ENCODE measurements at places on chromosomes 6 and 20. TPM values are rescaled to one million over a fixed set of nuclear protein-coding genes. Genes with fewer than 3 reads are reported as not detected.

RAMACL gene
- total RNA-seq, result 6.6 TPM

ADTRP gene
- 0.47 TPM for total RNA-seq

FOXA2 gene
- total RNA-seq, result not detected

ENPP4 gene
- total RNA-seq, result 4.9 TPM

TFEB gene
- total RNA-seq, result 5.7 TPM

TPBG gene
- 9.4 TPM for total RNA-seq

CLPSL2 gene
- not detected for total RNA-seq

AGER gene
- total RNA-seq, result 0.85 TPM

TRIM31 gene
- total RNA-seq, result not detected

MCHR2 gene
- total RNA-seq, result not detected

CENPQ gene
- total RNA-seq, result 5.1 TPM

SYNGAP1 gene
- 2.5 TPM for total RNA-seq

- no peak for DNase-seq
These were observed 26.6 kb upstream of the PCMTD2 start for GRCh38 chr20:64228751-64229506.

DNA sequence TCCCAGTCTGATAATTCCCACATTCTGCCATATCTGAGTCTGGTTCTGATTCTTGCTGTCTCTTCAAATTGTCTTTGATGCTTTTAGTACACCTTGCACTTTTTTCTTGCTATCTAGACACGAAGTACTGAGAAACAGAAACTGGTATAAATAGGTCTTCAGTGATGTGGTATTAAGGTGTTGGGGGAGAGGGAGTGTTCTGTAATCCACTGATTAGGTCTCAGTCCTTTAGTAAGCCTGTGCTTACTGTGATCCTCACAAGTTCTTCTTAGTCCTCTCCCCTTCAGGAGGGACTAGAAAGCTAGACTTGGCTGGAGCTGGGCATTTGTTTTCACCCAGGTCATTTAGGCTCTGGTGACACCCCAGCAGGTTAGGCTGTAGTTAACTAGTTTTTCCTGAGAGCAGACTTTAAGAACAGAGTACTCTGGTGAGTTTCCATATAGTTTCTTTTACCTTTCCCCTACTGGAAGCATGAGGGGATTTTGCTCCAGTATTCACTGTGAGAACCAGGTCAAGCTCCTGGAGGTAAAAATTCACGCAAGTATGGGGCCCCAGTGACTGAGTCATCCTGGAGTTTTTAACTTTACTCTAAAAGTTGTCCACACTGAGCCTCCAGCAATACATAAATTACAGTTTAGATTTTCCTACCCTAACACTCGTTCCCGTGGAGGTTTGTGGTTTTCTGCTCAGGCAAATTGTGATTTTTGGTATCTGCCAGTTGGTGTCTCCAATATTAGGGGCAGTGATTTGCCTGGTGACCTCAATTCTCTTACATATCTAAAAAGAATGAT lies 154.6 kb downstream of the CDKAL1 start:
- no peak for DNase-seq

DNA sequence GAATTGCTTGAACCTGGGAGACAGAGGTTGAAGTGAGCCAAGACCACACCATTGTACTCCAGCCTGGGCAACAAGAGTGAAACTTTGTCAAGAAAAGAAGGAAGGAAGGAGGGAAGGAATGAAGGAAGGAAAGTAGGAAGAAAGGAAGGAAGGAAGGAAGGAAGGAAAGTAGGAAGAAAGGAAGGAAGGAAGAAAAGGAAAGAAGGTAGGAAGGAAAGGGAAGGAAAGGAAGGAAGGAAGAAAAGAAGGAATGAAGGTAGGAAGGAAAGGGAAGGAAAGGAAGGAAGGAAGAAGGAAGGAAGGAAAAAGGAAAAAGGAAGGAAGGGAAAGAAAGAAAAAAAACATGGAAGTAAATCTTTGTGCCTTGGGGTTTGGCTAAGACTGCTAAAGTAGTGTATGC lies 11.7 kb downstream of the ULBP1 start:
- DNase-seq, result no peak

GRCh38 chr6:17354700-17355403 lies 38.5 kb upstream of the CAP2 start:
- no peak for DNase-seq

DNA sequence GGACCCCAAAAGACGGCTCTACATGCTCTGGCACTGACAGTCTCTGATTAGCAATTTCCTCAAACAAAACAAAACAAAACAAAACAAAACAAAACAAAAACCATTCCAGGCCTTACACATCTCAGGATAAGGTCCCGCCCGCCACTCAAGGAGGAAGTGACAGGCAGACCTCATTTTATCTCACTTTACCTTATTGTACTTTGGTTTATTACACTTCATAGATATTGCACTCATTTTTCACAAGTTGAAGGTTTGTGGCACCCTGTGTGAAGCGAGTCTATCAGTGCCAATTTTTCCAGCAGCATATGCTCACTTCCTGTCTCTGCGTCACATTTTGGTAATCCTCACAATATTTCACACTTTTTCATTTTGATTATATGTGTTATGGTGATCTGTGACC lies 15.2 kb downstream of the ZBP1 start:
- DNase-seq, result no peak

GRCh38 chr6:113695516-113695915 lies 161.6 kb upstream of the MARCKS start:
- no peak for DNase-seq

GRCh38 chr20:10219452-10219791 lies 792 bp downstream of the SNAP25 start:
- peak; percentile 84 for DNase-seq

DNA sequence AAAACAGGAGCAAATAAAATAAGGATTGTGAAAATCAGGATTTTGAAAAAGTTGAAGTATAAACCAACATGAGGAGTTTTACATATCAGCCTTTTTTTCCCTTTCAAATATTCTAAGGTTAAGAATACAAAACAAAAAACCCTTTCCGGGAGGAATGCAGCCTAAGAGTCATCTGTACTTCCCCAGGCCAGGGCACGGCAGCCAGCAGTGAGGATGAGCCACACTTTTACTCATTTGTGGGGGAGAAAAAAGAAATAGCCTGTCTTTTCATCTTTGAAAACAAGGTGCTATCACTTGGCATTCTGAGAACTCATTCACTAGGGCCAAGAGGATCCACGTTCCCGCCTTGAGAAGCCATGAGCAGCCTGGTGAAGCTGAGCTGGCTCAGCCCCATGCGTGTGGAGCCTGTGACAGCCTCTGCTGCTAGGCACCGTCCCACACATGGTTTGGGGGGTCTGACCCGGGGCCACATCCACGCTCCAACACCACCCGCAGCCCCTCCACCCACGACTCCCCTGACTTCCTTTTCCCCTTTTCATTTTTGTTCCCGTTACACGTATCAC lies 11.2 kb downstream of the SLC22A1 start:
- DNase-seq, result no peak

DNA sequence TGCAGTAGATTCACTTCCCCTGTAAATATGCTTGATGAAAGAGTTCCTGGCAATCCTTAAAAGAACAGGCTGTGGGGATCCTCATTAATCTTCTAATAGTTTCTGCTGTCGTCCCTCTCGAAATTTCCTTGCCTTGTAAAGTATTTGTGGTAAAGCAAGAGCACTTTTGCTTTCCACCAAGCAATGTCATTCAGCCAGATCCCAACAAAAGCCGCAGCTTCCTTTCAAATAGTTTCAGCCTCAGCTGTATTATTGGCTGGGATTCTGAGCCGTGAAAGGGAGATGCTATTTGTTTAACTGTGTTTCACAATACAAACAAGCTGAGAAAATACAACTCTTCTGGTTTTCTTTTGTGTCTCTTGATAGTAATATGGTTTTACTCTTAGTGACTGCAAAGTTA lies 48.9 kb upstream of the EPHA7 start:
- no peak for DNase-seq

DNA sequence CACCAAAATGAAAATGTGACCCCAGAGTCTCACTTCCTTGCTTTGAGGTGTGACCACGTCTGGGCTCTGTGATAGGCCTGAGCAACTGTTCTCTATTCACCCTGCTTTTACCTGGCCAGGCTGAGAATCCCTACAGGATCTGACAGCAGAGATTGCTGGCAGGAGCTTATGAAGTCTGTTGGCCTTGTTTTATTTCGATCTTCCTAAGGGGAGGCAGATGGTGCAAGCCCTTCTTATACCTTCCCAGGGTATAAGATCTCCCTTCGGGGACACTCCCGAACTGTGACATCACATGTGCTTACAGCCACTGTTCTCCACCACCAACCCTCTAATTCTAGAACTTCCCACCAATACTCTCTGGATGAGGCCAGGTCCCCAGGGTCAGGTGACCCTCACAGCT lies 26.8 kb downstream of the MYT1 start:
- DNase-seq, result no peak

DNA sequence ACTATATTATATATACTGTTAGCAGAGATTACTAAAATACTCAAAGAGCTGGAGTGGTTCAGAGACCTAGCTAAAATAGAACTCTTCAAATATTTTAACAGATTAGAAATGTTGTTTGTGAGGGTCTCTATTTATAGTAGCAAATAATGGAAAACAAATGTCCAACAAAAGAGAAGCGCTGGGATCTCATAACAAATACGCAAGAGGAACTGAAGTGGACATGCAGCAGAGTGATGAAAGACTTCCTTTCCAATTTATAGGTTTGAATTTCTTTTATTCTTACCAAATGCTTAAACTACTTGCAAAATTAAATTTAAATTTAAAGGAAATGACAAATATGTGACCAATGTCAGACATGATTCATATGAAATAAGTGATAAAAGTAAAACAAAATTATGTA lies 49.9 kb downstream of the PIGU start:
- peak; percentile 10 for DNase-seq

- DNase-seq, result peak; percentile 47
These were observed 242.9 kb downstream of the CDC5L start for GRCh38 chr6:44630125-44631028.

GRCh38 chr6:91341473-91341872 lies 754.6 kb upstream of the MAP3K7 start:
- no peak for DNase-seq

DNA sequence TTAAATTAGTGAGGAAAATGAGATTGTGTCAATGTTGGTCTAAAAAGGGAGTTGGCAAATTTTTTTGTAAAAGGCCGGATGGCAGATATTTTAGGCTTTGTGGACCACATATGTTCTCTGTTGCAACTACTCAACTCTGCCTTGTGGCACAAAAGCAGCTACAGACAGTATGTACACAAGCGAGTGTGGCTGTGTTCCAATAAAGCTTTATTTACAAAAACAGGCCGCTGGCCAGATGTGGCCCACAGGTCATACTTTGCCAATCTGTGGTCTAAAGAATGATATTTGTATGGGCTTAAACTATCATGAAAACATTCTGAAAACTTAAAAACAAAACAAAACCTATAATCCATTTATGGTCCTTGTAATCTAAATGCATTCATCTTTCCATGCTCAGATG lies 228.3 kb downstream of the CLIC5 start:
- DNase-seq, result no peak

DNA sequence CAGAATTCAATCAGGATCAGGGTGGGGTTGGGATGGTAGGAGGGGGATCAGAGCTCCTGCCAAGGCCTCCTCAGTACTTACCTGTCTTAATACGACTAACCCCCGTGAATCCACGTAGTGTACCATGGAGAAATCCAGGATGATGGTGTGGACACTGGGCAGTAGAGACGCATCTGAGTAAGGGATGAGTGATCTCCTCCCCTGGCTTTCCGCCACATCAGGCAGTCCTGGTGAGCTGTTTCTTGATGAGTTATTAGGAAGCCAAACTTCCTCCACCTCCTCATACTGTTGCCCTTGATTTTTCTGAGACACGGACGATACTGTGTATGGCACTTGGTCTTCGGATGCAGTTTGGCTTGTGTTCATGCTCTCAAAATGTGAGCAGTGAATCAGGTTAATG lies 34.2 kb upstream of the SRPK1 start:
- DNase-seq, result peak; percentile 12

- peak; percentile 67 for DNase-seq
These were observed 2.9 kb downstream of the TFAP2A start for GRCh38 chr6:10411971-10412460.

DNA sequence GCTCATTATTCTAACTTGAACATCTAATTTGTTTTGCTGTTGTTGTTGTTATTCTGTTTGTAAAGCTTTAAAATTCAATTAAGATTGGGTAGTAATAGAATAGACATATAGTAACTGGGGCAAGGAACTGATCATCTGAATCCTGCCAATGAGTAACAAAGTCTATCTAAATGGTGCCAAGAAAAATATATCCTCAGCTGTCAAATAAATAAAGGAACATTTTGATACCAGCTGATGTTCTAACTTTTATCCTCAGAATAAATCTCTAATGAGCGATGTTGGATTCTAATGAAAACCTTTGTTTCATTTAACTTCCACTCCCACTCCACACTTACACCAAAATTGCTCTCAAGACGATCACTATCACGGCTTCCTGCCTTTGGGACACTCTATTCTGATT lies 210.9 kb downstream of the TINAG start:
- DNase-seq, result no peak

DNA sequence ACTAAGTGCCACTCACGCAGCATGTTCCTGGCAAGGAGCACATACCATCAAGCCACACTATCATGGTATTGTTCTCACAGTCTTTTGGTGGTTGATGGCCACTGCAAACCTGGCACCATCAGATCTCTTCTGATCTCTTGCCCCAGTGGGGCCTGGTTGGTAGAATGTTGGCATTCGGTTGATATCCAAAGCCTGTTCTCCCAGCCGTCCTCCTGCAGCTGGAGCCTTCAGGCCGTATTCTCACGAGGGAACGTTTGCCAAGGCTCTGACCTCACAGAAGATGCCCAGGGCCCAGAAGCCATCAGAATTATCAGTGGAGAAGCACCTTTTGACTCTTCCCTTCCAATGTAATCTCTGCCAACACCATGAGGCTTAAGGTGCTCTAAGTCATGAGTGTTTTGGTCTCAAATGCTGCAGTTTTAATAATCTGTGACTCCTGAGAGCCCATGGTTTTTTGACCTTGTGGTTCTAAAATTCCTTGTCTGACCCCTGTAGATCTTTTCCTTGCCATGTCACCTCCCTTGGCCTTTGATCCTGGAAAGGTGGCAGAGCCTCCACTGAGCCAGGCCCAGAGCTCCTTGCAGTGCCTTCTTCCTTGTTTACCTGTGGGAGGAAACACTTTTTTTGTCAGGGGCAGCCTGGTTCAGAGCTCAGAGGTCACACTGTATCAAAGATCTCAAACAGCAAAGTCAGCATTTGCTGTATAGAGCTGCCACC lies 27.8 kb downstream of the POFUT1 start:
- DNase-seq, result no peak

DNA sequence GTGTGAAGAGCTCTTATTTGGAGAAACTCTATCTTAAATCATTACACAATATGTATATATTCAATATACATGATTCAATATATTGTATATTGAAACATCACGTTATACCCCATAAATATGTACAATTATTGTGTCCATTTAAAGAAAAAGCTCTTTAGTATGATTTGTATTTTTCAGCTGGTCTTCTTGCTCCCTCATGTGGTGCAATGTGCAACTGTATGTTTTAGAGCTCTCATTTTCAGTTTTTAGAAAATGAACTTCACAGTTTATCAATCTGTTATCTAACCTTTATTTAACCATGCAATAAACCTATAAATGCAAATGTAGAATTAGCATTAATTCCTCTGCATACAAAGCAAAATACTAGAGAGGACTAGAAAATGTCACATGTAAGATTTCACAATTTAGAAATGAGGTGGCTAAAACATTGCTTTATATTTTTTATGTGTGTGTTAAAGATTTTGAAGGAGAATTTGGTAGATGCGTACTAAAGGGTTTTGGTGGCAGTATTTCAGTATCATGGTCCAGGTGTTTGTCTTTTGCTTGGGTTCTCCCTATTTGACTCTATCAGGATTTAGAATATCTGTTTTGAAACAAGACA lies 167.1 kb downstream of the PHF3 start:
- DNase-seq, result peak; percentile 46

Measured in dermis blood vessel endothelial cell (primary cell).